MCF 10A (cell line): ENCODE measurements at places on chromosomes 2 and 18. TPM values are rescaled to one million over a fixed set of nuclear protein-coding genes. Genes with fewer than 3 reads are reported as not detected.

The MTHFD2 gene
- total RNA-seq, result 387 and 470 TPM in 2 replicates

DNA sequence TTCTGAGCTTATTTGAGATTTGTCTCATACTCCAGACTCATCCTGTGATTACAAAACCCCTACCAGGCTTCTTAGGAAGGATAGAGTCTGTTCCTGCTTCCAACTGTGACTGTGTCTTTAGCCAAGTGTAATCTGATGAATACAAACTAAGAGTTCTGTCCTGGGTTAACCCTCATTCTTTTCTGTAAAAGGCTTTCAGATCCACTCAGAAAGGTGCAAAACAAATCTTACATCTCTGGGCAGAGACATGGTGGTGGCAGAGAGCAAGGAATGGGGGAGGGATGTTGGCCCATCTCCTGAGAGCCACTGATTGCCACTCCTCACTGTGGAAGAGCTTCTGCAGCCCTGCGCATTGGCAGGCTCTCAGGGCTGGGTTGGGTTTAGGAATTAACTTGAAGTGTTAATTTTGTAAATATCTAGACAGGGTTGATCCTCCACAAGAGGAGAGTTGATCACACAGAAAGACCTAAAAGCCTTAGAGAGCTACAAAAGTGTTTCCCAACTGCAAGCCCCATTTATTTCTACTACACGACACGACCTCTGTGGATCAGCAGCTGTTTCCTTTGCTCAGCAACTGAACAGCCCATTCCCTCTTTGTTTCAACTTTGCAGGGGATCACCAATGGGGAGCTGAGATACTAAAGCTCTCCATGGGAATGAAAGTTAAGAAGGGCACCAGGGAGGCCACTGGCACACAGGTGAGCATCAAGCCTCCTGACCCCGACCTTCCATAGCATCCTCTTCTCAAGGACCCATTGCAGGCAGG lies 23.7 kb upstream of the SPTBN1 start:
- H3K4me3 ChIP-seq, result no peak overlapping the region
- no peak overlapping the region for H3K27ac ChIP-seq
- H3K36me3 ChIP-seq, result no peaks in the 10 kb centered on the region
- H3K4me1 ChIP-seq, result no peaks in the 10 kb centered on the region
- no peaks in the 10 kb centered on the region for H3K27me3 ChIP-seq

The TBR1 gene
- 0.12 and 0.26 TPM in 2 replicates for total RNA-seq

DNA sequence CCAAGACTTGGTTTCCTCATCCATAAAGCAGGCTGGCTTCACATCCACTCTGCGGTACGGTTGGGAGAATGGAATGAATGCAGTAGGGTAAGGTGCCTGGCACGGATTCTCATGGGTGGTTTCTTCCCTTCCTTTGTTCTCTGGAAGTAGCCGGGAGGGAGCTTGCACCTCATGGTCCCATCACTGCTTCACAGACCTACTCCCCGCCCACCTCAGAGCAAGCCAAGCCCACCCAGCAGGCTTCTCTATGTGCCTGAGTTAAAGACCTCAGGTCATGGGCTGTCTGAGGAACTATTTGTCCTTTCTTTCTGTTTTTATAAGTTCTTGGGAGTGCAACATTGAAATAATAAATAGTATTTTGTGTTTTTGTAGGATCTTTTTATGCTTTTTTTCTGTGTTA lies 3.5 kb downstream of the DCDC2C start:
- DNase-seq, result no peak
- no peak overlapping the region for H3K27ac ChIP-seq
- peaks cover 7% of the 10 kb centered on the region for H3K27me3 ChIP-seq
- no peak overlapping the region for H3K4me3 ChIP-seq
- H3K4me1 ChIP-seq, result peaks cover 5% of the 10 kb centered on the region

DNA sequence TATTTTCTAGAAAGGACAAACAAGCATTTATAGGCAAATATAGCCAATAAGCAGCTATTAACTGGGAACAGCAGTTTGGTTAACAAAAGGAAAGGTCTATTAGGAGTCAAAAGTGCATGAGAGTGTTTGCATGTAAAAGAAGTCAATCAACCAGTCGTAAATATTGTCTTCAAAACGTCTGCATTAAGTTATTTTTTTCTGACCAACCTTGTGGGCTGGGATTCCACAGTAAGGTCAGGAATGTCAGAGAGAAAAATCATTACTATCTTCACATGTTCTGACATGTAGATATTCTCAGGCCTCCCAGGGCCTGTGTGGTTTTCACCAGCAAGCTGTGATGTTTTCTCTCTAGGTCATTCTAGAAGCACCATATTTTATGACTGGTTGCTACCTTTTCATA lies 922.5 kb downstream of the SUCLG1 start:
- H3K27ac ChIP-seq, result no peak overlapping the region
- no peaks in the 10 kb centered on the region for H3K27me3 ChIP-seq
- DNase-seq, result peak; percentile 11
- no peak overlapping the region for H3K4me3 ChIP-seq

GRCh38 chr2:238967031-238967977 lies 119.4 kb downstream of the TWIST2 start:
- H3K4me1 ChIP-seq, result peaks cover 6% of the 10 kb centered on the region
- no peaks in the 10 kb centered on the region for H3K27me3 ChIP-seq
- H3K27ac ChIP-seq, result no peak overlapping the region
- DNase-seq, result no peak

The WNT6 gene
- total RNA-seq, result not detected in 2 replicates

The CACNB4 gene
- total RNA-seq, result 0.29 and 0.49 TPM in 2 replicates

GRCh38 chr18:61833978-61834377 lies 58.8 kb downstream of the RNF152 start:
- no peaks in the 10 kb centered on the region for H3K4me1 ChIP-seq
- no peak overlapping the region for H3K4me3 ChIP-seq
- DNase-seq, result no peak
- H3K36me3 ChIP-seq, result no peaks in the 10 kb centered on the region

DNA sequence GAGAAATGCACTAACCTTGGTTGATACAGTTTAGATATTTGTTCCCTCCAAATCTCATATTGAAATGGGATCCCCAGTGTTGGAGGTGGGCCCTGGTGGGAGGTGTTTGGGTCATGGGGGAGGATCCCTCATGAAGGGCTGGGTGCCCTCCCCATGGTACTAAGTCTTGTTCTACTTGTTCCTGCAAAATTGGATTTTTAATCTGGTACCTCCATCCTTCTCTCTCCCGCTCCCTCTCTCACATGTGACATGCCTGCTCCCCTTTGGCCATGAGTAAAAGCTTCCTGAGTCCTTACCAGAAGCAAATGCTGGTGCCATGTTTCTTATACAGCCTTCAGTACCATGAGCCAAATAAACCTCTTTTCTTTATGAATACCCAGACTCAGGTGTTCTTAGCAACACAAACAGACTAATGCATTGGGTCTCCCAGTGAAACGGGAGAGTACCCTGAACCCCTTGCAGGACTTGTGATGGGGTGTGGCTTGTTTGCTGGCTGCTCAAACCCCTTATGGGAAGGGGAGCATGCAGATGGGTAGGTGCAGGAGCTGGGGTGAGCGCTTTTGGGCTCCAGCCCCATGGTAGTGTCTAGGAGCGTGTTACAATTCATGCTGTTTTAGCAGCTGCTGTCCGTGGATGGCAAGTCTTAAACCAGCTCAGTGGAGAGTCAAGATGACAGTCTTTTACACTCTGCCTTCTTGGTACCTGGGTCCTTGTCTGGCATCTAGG lies 27.2 kb downstream of the FAHD2B start:
- DNase-seq, result no peak
- H3K4me3 ChIP-seq, result no peak overlapping the region
- no peaks in the 10 kb centered on the region for H3K4me1 ChIP-seq
- no peaks in the 10 kb centered on the region for H3K36me3 ChIP-seq
- no peak overlapping the region for H3K27ac ChIP-seq

The ABCB11 gene
- 0.05 TPM in 1 of 2 replicates, not detected in the other for total RNA-seq

The MLPH gene
- 27.1 and 28.5 TPM in 2 replicates for total RNA-seq

The APOB gene
- total RNA-seq, result 0.05 TPM in 1 of 2 replicates, not detected in the other

The CDH2 gene
- total RNA-seq, result 14.6 and 15.1 TPM in 2 replicates

DNA sequence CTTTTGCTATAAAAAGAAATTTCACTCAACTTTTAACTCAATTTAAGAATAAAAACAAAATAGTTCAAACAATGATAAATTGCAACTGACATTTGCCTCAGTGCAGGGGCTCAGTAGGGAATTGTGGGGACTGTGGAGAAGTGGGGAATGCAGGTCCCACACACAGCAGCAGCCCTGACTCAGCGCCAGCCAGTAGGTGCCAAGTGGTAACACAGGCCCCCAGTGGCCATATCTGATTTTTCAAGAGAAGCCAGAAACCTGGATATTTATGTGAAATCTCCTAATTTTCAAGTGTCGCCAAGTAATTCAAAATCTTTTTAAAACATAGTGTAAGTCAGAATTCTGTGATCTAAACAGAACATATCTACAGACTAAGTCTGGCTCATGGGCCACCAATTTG lies 186.3 kb downstream of the EN1 start:
- H3K4me1 ChIP-seq, result no peaks in the 10 kb centered on the region
- peak; percentile 11 for DNase-seq
- H3K4me3 ChIP-seq, result no peak overlapping the region
- no peak overlapping the region for H3K27ac ChIP-seq

The SERPINB13 gene
- 0.49 TPM in 1 of 2 replicates, not detected in the other for total RNA-seq

GRCh38 chr18:495017-495416 lies 5.5 kb downstream of the COLEC12 start:
- no peak overlapping the region for H3K27ac ChIP-seq
- peaks cover 16% of the 10 kb centered on the region for H3K27me3 ChIP-seq

The CNGA3 gene
- total RNA-seq, result not detected in 2 replicates

- peak within 1 kb of the TSS; percentile 84 for H3K4me3 ChIP-seq
- H3K27me3 ChIP-seq, result no peaks in the 10 kb centered on the region
- H3K36me3 ChIP-seq, result no peaks in the 10 kb centered on the region
- H3K27ac ChIP-seq, result no peak within 1 kb of the TSS
Observed at GRCh38 chr2:25982273-25982967, at the start of gene KIF3C. Gene KIF3C, minus strand, starts transcription at chr2:25982497. Its CDS starts 580 bp downstream, at chr2:25981917.

DNA sequence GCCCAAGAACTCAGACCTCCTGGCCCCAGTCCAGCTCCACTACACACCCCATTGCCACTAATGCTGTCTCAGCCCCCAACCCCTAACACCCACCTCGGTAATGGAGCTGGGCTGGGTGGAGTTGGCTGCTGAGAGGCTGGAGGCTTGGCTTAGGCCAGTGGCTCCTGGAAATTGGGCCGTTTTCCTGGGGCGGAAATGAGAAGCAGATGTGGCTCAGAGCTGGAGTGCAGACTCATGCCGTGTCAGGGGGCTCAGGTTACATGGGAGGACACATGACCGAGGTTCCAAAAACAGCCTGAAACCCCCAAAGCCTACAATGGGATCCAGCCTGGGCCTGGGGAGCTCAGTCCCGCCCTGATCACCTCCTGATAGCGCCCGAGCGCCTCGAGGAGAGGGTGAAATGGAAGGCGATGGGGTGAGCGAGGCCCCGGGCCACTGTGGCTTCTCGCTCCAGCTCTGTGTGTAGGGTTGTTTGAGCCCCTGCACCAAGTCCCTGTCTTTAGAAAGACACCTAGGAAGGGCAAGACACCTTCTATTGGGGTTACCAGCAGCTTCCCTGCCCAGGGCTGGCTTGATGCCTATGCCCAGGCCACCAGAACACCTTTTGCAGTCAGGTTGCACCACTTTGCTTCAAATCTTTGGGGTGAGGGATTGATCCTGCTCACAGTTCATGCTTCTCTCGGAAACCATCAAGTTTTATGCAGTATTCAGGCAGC lies 175.7 kb upstream of the HAAO start:
- H3K27me3 ChIP-seq, result no peaks in the 10 kb centered on the region
- peaks cover 42% of the 10 kb centered on the region for H3K4me1 ChIP-seq
- no peak for DNase-seq
- H3K27ac ChIP-seq, result peak overlapping the region; percentile 7

DNA sequence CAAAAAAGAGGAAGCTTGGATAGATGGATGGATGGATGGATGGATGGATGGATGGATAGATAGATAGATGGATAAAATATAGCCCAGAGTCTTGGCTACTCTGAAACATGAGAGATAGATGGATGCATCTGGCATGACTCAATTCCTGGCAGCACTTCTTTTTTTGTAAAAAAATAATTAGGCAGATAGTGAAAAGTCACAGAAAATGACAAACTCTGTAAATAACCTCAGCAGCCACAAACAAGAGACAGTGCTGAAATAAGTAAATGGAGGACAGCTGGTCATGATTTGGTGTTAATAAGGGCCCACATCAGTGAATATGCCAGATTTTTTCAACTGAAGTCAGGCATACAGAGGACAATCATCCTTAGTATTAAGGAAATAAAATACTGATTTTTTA lies 585.0 kb upstream of the GCFC2 start:
- no peak overlapping the region for H3K4me3 ChIP-seq
- no peaks in the 10 kb centered on the region for H3K36me3 ChIP-seq
- no peak for DNase-seq
- no peaks in the 10 kb centered on the region for H3K4me1 ChIP-seq
- H3K27me3 ChIP-seq, result peaks cover 12% of the 10 kb centered on the region

The GREB1 gene
- total RNA-seq, result 1.7 and 2.3 TPM in 2 replicates

DNA sequence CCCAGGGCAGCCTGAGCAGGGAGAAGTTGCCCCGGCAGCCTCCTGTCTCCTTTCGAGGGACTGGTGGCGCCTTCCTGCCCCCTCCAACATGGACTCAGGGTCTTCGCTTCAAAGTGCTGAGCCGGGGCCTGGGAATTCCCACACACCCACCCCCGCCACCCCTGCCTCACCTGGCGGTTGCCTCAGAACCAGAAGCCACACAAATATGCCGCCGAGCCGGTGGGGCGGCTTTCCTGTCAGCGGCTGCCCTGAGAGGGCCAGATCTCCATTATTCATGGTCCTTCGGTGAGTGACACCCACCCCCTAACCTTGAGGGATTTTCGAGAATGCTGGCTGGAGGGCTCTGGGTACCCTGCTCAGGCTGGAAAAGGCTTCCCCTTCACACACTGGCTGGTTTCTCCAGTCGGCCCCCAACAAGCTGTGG lies 71.7 kb downstream of the SMAD7 start:
- H3K27ac ChIP-seq, result no peak overlapping the region
- no peak for DNase-seq
- H3K27me3 ChIP-seq, result no peaks in the 10 kb centered on the region

- peaks cover 15% of the 10 kb centered on the region for H3K4me1 ChIP-seq
- H3K36me3 ChIP-seq, result no peaks in the 10 kb centered on the region
- H3K27me3 ChIP-seq, result no peaks in the 10 kb centered on the region
- DNase-seq, result peak; percentile 91
- H3K27ac ChIP-seq, result peak overlapping the region; percentile 76
Observed at GRCh38 chr2:53202063-53202462, 565.5 kb upstream of the CHAC2 start.

The UGT1A3 gene
- not detected in 2 replicates for total RNA-seq

- H3K27ac ChIP-seq, result no peak overlapping the region
- DNase-seq, result no peak
- no peaks in the 10 kb centered on the region for H3K36me3 ChIP-seq
- no peak overlapping the region for H3K4me3 ChIP-seq
Observed at GRCh38 chr2:158722266-158723105, 72.6 kb upstream of the DAPL1 start.

- no peak overlapping the region for H3K27ac ChIP-seq
- H3K4me1 ChIP-seq, result peaks cover 24% of the 10 kb centered on the region
- H3K4me3 ChIP-seq, result no peak overlapping the region
- no peaks in the 10 kb centered on the region for H3K27me3 ChIP-seq
Observed at GRCh38 chr2:27214941-27215340, 2.2 kb upstream of the CAD start.

- no peaks in the 10 kb centered on the region for H3K36me3 ChIP-seq
- H3K4me3 ChIP-seq, result no peak overlapping the region
- no peak for DNase-seq
- H3K27ac ChIP-seq, result no peak overlapping the region
- peaks cover 18% of the 10 kb centered on the region for H3K27me3 ChIP-seq
Observed at GRCh38 chr18:44033144-44033701, 647.5 kb upstream of the SETBP1 start.
